Common myeloid progenitor, CD34-positive (primary cell): ENCODE measurements at places on chromosomes 6 and 20.

GRCh38 chr6:87494761-87495422, 22.1 kb downstream of the SLC35A1 start:
- no peak for DNase-seq

- DNase-seq, result no peak
Observed at GRCh38 chr20:33790566-33790965, 20.6 kb upstream of the CHMP4B start.

DNA sequence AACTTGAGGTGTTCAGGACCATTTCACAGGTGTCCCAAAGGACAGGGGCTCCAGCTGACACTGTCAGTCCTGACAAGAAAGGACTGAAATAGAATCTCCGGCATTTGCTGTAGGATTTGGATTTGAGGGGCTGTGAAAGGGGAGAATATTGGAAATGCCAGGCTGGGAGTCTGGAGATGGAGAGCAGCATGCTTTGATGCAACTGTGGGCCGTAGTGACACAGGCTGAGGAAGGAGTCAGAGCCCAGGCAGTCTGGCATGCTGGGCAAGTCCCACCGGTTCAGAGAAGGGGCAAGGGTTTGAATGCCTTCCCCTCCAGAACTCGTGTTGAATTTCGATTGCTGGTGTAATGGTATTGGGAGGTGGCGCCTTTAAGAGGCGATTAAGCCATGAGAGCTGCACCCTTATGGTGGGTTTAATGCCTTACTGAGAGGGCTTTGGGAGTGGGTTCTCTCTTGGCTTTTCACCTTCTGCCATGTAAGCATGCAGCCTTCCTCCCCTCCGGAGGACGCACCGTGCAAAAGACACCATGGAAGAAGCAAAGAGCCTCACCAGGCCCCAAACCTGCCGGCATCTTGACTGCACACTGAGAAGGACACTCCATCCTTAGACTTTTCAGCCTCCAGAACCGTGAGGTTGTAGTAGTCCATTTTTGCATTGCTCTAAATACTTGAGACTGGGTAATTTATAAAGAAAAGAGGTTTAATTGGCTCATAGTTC, 9.4 kb upstream of the PYGB start:
- no peak for DNase-seq

- peak; percentile 50 for DNase-seq
Observed at GRCh38 chr20:7859356-7859802, 80.9 kb downstream of the HAO1 start.

- no peak for DNase-seq
Observed at GRCh38 chr6:159985296-159985945, 16.5 kb downstream of the IGF2R start.

GRCh38 chr6:89313006-89313405, 2.1 kb downstream of the GABRR2 start:
- DNase-seq, result no peak
